ENCODE measurements at places on chromosomes 2 and 18.

DNA sequence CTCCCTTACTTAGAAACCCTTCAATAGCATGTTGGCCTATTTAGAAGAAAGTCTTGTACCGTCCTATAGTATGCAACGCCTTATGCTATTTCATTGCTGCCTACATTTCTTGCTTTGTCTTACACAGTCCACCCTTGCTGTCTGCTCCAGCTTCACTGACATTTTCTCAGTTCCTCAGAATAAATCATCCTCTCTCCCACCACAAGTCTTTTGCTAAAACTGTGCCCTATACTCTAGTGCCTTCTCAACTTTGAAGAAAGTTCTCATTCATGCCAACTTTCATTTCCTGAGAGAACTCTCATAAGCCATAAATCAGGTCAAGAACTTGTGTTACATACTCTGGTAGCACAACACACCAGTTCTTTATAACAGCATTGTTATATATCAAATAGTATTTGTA lies 54.3 kb upstream of the COL3A1 start:
- no peak for DNase-seq

- DNase-seq: no peak
Measured at GRCh38 chr2:240503375-240503774, 54.4 kb downstream of the ANKMY1 start.

- DNase-seq: no peak
Measured at GRCh38 chr2:119469661-119470297, 38.1 kb downstream of the TMEM37 start.

GRCh38 chr2:237535385-237536082 lies 30.8 kb upstream of the PRLH start:
- no peak for DNase-seq

DNA sequence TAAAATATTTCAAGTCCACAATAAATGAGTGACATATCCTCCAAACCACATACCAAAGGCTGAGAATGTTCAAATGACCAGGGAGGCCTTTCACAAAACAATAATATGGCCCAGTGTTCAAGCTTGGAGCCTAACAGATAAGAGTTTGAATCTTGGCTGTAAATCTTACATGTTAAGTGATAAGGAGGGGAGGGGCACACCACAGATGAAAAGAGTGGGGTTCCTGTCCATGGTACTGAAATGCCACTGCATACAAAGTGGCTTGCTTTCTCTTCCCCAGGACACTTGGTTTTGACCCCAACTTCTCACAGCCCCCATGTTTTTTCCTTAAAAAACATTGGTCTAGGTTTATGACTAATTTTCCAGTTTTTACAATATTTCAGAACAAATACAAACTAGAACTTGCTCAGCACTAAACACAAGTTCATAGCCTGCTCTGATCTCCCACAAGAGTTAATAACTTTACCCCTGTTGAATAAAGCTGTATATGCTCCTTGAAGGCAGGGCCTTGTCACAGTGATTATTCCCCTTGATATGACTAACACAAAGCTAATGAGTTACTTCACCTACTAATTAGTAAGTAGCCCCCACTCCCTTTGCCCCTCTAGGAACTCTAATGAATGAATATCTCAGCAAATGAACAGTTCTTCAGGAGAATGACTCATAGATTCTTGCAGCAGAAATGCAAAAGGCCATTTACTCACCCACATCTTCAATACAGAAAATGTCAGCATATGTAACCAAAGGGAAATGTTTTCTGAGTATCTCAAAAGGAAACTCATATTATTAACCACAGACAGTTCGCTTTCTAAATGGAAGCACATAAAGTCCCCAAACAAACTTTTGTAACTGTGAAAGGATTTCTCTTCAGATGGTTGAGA lies 142.2 kb downstream of the SATB2 start:
- no peak for DNase-seq

- DNase-seq: no peak
Measured at GRCh38 chr2:10392951-10393639, 55.0 kb downstream of the ODC1 start.

Measured in activated naive CD8-positive, alpha-beta T cell treated with anti-CD3 and anti-CD28 coated beads, Interleukin-2, amount 50 U/mL, for 16 hours (primary cell).